ENCODE measurements at places on chromosomes 2 and 18.

GRCh38 chr18:36578871-36579710, 249.7 kb downstream of the TPGS2 start:
- no peak for DNase-seq

DNA sequence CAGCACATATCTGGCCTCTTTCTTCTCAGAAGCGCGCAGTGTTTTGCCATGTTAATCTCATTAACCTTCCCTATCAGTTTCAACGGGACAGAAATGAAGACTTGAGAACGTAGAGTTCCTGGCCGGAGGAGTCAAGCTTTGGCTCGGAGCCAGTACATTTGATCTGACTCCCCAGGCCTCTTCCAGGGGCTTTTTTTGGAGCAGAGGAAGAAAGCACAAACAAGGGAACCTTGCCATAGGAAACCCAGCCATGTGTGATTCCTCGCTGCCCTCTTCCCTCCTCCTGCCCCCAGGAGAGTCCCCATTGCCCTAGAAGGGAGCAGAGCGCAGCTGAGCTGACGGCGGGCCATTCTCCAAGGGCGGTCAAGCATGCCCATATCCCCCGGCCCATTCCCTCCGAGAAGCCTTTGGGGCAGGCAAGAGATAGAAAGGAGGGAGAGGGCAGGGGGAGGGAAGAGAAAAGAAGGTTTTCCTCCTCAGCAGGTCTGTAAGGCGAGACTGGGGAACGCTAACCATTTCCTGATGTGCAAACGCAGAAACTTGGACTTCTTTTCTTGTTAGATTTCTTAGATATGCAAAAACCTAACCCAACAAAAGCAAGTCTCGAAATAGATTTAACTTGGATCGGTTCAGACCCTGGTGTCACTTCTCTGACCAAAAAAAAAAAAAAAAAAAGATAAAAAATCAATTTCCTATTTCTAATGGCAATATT, 63.7 kb upstream of the POU3F3 start:
- DNase-seq = no peak

- DNase-seq = no peak
Measured at GRCh38 chr18:74715306-74715705, 117.6 kb downstream of the ZNF407 start.

GRCh38 chr2:150495993-150496627, 8.6 kb upstream of the RND3 start:
- DNase-seq = no peak

GRCh38 chr18:28095631-28096030, 81.3 kb downstream of the CDH2 start:
- DNase-seq = no peak

GRCh38 chr2:118847762-118848172, 319 bp upstream of the EN1 start:
- DNase-seq = no peak

DNA sequence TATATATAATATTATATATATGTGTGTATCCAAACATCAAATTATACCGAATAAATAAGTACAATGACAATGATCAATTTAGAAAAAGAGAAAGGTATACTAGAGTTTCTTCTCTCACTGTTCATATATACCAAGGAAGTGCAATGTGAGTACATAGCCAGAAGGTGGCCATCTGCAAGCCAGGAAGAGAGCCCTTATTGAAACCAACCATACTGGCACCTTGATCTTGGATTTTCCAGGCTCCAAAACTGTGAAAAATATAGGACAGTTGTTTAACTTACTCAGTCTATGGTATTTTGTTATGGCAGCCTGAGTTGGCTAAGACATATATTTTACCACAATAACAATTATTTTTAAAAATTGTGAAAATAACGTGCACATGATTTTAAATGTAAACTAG, 1490.2 kb upstream of the SLC39A10 start:
- no peak for DNase-seq

- no peak for DNase-seq
Measured at GRCh38 chr18:10111944-10112343, 198.1 kb downstream of the VAPA start.

GRCh38 chr2:113124181-113124961, 3.0 kb upstream of the IL1RN start:
- no peak for DNase-seq

- no peak for DNase-seq
Measured at GRCh38 chr2:233329489-233330135, 22.0 kb downstream of the SAG start.

GRCh38 chr2:64225491-64225890, 81.3 kb upstream of the PELI1 start:
- no peak for DNase-seq

GRCh38 chr18:37577051-37577611, 11.5 kb upstream of the CELF4 start:
- no peak for DNase-seq

DNA sequence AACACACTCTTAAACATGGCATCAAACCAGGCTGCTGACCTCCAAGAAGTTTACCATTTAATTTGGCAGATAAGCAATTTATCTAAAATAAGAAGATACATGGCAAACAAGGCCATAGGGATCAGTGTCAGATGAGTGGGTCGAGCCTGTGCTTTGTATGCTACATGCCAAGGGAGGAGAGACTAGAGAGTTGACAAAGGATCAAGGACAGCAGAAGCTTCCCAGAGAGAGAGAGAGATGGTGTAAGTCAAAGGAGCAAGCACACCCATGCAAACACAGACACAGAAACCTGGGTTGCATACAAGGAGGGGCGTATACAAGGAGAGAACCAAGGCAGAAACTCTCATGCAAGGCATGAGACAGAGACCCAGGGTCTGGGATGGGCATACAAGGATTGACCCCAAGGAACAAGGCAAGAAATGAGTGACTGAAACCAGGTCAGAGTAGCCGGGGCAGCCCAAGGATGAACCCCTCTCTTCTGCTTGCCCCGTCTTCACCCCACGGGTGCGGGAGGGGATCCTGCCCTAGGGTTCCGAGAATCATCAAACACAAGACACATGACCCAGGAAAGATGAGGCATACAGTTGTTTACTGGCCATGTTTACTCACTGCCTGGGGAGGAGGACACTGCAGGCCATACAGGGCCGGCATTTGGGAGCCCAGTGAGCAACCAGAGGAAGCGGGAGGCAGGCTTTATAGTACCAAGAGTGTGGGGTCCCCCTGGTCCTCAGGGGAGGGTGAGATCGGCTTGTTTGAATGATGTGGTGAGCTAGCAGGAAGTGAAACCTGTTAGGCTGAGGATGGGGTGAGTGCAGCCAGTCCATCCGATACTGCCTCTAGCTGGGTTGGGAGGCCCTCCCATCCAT, 529.2 kb upstream of the ID2 start:
- no peak for DNase-seq

DNA sequence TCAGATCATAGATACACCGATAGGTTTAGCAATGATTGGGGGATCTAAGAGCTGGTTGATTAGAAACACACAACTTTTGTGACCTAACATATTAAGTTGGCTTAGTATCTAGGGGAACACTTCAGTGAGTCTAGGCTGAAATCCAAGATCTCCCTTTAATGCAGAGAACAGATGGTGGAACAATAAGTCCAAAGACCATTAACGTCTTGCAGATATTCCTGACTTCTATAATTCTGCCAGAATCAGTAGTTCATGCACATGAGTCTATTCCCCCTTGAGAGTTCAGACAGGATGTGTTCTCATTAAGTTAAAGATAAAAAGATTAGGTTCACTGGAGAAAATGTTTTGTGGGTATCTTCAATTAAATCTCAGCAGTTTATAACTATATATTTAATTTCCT, 506.5 kb downstream of the TSN start:
- no peak for DNase-seq

DNA sequence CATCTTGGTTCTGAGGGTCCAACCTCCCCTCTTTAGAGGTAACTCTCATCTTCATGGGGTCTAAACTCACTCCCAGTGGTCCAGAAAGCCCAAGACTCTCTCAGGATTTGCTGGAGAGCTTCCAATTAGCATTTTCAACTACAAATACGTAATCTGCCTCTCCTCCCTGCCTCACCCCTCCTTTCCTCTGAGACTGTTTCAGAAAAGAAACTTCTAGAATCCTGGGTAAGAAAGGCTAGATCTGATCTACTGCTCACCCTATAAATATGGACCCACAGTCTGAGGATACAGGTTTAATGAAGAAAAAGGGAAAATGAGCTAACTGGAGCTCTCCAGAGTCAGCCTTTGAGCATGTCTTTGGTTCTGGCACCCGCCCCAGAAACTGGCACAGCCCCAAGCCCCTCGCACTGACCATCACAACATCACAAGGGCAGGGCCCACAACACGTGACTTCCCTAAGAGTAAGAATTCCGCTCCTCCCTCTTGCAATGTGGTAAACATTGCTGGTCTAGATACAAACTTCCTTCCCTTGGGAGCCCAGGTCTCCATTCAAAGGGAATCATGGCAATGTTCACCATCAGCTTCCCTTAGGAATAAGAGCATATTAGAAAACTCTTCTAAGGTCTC, 21.7 kb upstream of the IHH start:
- DNase-seq = no peak

DNA sequence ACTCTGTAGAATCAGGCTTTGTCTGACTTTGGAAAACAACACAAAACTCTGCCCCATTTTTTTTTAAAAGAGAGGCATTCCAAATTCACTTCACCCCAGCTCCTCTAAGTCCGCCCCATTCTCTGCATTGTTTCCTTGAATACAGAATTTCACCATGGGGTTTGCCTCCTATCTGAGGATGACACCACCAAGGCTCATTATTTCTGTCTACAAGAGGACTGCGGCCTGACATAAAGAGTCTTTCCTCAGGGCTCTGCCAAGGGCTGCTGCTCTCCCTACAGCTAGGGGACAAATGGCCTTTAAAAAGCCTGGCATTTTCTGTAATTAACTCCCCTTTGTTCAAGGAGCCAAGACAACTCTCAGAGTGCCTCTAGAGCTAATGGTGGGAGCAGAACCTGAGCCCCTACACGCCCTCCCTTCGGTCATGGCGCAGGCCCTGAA, 4.6 kb downstream of the CHST10 start:
- no peak for DNase-seq

GRCh38 chr2:106159866-106160785, 34.0 kb downstream of the UXS1 start:
- DNase-seq = peak; percentile 66

DNA sequence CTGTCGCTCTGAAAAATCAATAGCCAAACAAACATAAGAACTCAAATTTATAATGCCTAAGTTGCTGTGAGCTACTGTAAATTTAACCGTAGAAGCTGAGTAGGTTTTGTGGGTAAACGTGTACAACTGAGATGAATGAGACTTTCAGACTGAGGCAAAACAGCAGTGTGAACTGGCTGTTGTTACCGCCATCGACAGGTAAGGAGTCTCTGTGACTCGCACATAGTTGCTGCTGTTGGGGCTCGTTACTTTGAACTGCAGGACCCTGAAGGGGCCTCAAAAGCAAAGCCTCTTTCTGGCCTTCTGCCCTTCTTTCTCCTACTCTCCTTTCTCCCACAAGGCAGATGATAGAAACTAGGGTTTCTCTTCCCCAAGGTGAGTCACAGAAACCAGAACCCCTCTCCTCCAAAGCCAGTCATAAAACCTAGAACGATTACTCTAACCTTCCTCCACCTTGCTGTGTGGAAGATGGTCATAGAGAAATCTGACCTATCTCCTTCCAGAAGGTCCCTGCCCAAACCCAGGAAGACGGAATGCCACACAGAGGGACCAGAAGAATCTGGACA, 101.2 kb downstream of the DLGAP1 start:
- DNase-seq = no peak

DNA sequence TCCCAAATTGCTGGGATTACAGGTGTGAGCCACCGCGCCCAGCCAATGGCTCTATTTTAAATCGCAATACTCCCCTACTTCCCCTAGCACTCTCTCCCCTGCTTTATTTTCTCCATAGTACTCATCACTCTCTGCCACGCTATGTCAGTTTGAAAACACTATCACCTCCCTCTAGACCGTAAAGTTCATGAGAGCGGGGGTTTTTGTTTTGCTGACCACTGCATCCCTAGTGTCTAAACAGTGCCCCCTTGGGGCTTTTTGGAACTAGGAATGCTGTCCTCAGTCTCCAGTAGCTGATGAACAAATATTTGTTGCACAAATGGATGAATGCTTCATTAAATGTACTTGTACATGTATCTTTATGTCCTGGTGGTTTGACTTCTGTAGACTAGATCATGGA, 44.1 kb downstream of the ATOH8 start:
- DNase-seq = no peak

GRCh38 chr2:101698014-101698843, 722 bp downstream of the MAP4K4 start:
- no peak for DNase-seq

DNA sequence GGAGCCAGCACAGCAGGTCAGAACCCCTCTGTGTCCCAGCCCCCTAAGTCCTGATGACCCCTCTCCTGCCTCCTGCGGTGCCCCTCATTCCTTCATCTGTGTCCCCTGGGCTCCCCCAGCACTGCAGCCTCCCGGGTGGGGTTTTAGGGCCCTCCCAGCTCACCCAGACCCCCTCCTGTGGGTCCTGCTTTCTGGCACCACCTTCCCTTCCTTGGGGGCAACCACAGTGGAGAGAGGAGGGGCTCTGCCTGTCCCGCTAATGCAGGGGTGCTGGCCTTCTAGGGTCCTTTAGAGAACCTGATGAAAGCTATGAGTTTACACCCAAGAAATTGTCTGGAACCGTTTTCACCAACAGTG, 42.7 kb upstream of the ALPP start:
- DNase-seq = no peak

- no peak for DNase-seq
Measured at GRCh38 chr2:122236152-122236874, 480.9 kb downstream of the TSN start.

DNA sequence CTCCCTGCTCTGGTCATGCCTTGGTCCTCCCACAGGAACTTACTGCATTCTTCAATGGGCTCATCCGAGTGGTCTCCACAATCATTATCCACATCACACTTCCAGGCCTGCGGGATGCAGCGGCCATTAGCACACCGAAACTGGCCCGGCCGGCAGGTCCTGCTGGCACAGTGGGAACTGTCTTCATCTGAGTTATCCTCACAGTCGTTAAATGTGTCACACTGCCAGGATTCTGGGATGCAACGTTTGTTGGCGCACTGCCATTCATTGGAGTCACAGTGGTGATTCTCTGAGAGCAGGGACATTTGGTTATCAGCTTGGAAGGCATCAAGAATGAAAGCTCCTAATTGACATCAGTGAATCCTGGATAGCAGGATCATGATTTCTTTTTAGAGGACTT, 104.5 kb downstream of the DHRS9 start:
- DNase-seq = no peak

DNA sequence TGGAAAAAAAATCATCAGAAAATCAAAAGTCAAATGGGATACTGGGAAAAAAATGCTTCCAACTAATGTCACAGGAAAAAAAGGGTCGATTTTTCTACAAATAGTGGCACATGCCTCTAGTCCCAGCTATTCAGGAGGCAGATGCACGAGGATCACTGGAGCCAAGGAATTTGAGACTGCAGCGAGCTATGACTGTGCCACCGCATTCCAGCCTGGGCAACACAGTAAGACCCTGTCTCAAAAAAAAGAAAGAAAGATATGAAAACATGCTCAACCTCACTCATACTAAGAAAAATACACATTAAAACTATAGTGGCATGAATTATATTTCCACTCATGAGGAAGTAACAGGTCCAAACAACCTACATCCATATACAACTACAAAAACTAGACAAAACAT, 17.9 kb downstream of the MEMO1 start:
- DNase-seq = no peak
